Karpas-422 (cell line): ENCODE measurements at places on chromosomes 12 and 14.

- DNase-seq = no peak
Observed at GRCh38 chr12:106994579-106995220, 7.8 kb upstream of the MTERF2 start.

DNA sequence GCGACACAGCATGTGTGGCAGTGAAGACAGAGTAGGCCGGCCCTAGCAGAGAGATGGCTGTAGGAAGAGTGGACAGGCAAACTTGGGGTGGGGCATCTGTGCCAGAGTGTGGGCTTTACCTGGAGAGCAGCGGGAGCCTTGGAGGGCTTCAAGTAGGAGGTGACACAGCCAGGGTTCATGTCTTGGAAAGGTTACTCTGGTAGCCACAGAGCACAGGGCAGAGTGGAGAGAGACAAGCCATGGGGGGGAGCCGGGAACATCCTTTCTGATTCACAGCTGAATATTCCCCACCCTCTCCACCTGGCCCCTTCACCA, 53.5 kb upstream of the DIO3 start:
- no peak for DNase-seq

- DNase-seq = no peak
Observed at GRCh38 chr14:70660967-70661893, 19.5 kb downstream of the TTC9 start.

- DNase-seq = no peak
Observed at GRCh38 chr14:74418031-74418430, 8.0 kb downstream of the SYNDIG1L start.

DNA sequence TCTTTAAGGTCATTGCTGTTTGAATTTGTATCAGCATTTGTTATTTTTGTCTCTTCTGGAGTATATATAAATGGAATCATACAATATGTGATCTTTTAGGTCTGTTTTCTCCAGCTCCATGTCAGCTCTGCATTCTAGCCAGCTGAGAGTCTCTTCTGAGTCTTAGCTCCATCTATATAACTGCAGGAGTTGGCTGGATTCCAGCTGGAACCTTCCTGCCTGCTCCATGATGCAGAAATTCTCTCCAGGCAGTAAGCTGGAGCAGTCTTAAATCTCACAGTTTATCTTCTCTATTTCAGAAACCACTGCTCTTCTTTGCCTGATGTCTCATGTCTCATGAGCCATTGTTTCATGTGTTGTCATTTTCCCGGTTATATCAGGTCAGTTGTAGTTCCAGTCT, 827.6 kb downstream of the NRXN3 start:
- DNase-seq = no peak

GRCh38 chr12:62862259-62862881, 72.6 kb downstream of the PPM1H start:
- no peak for DNase-seq

DNA sequence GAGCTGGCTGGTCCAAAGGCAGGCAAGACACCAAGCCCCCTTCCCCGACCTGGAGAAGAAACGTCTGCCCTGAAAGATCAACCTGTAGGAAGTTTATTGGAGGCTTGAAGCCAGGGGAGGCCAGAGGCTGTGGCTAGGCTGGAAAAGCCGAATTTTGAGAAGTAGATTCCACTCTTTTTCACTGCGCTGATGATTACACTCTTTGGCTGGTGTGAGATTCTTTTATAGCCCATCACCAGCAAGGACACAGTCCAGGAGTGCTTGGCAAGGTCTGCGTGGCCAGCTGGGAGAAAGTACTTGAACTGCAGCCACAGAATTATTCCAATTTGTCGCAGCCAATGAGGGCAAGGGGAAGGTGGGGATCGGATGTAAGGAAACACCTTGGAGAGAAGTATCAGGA, 45.0 kb downstream of the SYNE3 start:
- no peak for DNase-seq

- no peak for DNase-seq
Observed at GRCh38 chr12:29147731-29148595, 1.1 kb upstream of the FAR2 start.

GRCh38 chr14:23632461-23633159, 3.6 kb upstream of the DHRS2 start:
- DNase-seq = no peak

- no peak for DNase-seq
Observed at GRCh38 chr14:59254146-59254910, 65.9 kb downstream of the DAAM1 start.

DNA sequence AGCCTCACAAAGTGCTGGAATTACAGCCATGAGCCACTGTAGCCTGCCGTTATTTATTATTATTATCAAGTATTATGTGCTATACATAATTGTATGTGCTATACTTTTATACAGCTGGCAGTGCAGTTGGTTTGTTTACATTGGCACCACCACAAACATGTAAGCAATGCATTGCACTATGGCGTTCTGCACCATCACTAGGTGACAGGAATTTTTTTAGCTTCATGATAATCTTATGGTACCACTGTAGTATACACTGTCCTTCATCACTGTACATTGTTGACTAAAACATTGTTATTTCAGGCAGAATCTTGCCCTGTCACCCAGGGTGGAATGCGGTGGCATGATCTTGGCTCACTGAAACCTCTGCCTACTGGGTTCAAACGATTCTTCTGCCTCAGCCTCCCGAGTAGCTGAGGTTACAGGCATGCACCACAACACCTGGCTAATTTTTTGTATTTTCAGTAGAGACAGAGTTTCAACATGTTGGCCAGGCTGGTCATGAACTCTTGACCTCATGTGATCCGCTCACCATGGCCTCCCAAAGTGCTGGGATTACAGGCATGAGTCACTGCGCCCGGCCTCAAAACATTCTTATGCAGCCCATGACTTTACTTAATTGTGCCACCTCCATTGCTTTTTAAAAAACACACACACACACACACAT, 17.1 kb downstream of the MRPL42 start:
- no peak for DNase-seq

GRCh38 chr14:104557766-104558165, 21.8 kb upstream of the C14orf180 start:
- DNase-seq = peak; percentile 60

DNA sequence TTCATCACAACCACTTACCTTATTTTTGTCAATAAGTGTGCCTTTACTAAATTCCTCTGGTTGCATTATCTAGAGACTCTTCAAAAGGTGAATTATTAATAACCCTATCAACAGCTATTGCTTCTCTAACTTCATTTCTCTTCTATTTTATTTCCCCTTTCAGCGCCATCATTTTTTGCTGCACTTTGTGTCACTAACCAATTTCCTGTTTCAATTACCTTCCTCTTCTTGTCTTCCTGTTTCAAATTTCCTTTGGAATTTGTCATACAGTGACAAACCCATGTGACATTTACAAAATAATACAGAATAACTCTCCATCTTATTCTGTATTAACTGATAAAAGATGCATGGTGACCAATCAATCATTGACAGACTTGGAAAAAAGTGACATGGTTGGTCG, 12.2 kb upstream of the CLEC2A start:
- DNase-seq = no peak

- no peak for DNase-seq
Observed at GRCh38 chr12:3014641-3015040, 55.4 kb downstream of the TEAD4 start.

GRCh38 chr14:31127690-31128089, 79.9 kb downstream of the HECTD1 start:
- no peak for DNase-seq

DNA sequence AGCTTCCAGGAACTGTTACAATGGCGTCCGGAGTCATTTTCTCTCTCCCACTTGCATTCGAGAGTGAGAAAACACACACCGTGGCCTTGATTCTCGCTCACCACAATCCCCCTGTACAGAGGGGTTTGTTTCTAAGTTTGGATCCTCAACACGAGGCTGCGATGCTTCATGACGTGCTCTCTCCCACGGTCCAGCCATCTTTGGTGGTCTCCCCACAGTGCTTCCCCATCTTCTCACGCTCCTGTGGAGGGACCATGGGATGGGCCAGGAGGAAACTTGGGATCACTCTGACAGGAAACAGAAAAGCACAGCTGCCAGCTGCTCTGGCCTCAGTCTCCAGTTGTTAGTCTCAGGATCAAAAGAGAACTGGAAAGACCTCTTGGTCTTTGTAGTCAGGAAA, 28.1 kb downstream of the OR10P1 start:
- DNase-seq = no peak

GRCh38 chr14:95523051-95523814, 6.8 kb upstream of the SYNE3 start:
- no peak for DNase-seq

- peak; percentile 63 for DNase-seq
Observed at GRCh38 chr14:75283162-75283832, 4.7 kb downstream of the FOS start.

DNA sequence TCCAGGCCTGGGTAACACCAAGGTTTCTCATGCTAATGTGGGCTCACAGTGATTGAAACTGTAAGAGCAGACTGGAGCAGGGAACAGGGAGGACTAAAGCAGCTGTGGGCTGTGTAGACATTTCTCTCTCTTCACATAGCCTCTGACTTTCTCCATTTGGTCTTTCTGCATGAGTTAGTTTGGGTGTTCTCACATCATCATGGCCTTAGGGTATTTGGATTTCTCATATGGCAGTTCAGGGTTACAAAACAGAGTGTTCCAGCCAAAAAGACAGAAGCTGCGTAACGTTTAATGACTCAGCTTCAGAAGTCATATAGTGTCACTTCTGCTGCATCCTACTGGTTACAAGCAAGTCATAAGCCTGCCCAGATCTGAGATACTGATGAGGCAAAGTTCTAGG, 52.0 kb upstream of the OSBPL8 start:
- DNase-seq = no peak

DNA sequence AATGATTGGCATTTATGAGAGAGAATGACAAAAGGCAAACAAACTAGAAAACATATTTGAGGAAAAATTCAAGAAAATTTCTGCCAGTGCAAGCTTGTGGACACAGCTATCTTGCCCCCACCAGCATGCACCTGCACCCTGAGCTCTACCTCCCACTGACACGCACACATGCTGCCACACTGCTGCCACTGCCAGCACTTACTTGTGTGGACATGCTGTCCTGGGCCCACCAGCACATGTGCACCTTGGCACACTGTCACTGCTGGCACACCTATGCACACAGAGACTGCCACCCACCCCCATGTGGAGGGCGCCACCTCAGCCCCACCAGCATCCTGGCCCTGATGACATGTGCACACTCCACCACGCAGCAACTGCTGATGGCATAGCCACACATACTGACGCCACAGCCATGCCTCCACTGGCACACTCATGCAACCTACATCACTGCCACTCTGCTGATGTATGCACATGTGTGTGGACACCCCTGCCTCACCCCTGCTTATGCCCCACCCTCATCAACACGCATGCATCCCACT, 475.0 kb downstream of the SOX5 start:
- no peak for DNase-seq

GRCh38 chr12:91958816-91959215, 186.8 kb downstream of the BTG1 start:
- no peak for DNase-seq

DNA sequence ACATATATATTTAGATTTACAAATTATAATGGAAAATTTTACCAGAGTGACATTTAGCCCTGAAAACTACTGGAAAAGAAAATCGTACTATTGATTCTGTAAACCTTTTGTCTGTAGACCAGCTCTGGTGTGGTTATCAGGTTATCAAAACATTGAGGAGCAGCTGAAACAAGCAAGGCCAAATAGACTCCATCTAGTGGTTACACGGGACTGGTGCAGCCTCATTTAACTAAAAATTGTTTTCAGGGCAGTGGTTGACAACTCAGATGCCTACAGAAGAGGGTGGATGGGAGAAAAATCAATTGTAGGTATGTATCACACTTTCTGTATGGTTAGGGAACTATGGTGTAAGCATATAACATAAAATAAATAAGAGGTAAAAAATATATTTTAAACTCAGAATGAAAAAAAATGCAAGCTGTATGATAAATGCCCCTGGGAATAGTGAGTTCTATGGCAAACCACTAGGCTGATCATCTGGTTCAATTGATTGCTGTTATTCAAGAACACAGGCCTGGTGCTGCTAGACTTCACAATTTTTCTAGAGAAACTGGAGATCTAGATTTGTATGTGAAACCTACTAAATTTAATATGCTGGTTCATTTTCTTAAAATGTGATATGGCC, 51.2 kb downstream of the ACSS3 start:
- DNase-seq = peak; percentile 78
